IPS DF 6.9 (cell line): ENCODE measurements at places on chromosomes 3 and 15.

- no peaks in the 10 kb centered on the region for H3K36me3 ChIP-seq
- DNase-seq, result no peak
- no peaks in the 10 kb centered on the region for H3K27me3 ChIP-seq
- H3K4me1 ChIP-seq, result peaks cover 11% of the 10 kb centered on the region
These were observed 2.7 kb upstream of the NR2E3 start for GRCh38 chr15:71807691-71808091.

DNA sequence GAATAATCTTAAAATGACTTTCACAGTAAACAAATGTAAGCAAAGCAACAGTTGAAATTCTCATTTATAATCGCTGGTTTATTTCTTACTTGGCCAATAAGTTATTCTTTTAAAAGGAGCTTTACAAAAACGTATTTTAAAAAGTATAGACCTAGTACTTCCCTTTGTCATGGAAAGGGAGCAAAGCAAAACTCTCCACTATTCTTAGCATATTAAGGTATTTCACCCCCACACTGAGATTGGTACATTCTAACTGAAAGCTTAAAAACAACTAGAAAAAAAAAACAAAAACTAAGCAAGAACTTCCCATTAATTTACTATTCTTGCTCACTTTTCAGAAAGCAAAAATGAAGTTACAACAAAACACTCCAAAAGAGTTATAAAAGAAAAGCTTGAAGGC is 1.5 kb downstream of the ATG3 start:
- H3K27ac ChIP-seq, result no peak overlapping the region
- H3K36me3 ChIP-seq, result no peaks in the 10 kb centered on the region; the same call in 1 of the 2 replicates
- DNase-seq, result no peak
- no peaks in the 10 kb centered on the region for H3K27me3 ChIP-seq
- no peaks in the 10 kb centered on the region for H3K4me1 ChIP-seq

DNA sequence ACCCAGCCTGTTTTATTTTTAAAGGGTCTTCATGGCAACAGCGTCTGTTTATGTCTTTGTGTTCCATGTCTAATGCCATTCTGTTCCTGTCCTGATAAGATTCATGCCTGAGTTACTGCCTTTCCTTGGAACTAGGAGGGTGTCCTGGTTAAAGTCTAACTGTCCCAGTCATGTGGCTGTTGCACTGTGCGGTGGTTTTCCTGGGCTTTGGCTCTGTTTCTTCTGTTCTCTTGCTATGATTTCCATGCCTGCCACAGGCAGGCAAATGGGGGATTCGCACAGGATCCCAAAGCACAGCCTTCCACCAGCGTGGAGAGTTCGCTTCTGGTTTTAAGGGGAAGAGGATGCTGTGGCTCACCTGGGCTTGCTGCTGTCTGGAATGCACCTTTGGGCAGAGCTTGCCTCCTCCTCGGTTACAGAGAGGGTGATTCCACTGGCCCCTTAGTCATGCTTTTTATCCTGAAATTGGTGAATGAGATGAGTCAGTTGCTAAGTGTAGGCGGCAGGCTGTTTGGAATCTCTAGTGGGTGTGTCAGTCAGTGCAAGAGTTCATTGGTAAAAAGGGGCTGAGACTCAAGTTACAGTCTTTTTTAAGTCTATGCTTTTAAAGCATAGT is 86.8 kb downstream of the CCK start:
- peak; percentile 22 for DNase-seq
- H3K4me1 ChIP-seq, result no peaks in the 10 kb centered on the region; the same call in 1 of the 2 replicates
- no peaks in the 10 kb centered on the region for H3K27me3 ChIP-seq
- no peak overlapping the region for H3K4me3 ChIP-seq
- H3K27ac ChIP-seq, result no peak overlapping the region

DNA sequence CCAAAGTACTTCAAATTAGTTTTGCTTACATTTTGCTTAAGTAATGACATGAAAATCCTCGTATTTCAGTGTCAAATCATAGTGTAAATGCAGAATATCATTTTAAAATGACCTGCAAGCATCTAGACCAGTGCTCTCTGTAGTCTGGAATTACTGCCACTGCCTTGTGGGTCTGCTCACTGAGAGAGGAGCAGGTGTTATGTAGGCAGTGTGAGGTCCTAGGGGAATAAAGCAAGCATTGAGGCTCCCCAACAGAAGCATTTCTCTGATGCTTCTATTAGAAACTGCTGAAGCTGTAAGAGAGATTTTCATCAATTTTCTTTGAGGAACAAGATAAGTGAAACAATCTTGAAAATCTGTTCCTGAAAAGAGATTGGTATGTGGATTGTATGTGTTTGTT is 253.2 kb downstream of the BBX start:
- H3K4me3 ChIP-seq, result no peak overlapping the region
- H3K36me3 ChIP-seq, result no peaks in the 10 kb centered on the region; the same call in 1 of the 2 replicates
- H3K27ac ChIP-seq, result no peak overlapping the region
- DNase-seq, result no peak
- no peaks in the 10 kb centered on the region for H3K27me3 ChIP-seq
- H3K4me1 ChIP-seq, result no peaks in the 10 kb centered on the region

- peaks cover 1% of the 10 kb centered on the region; the same call in 1 of the 2 replicates for H3K27me3 ChIP-seq
- no peak overlapping the region for H3K27ac ChIP-seq
- H3K36me3 ChIP-seq, result no peaks in the 10 kb centered on the region
- peak overlapping the region; percentile 83 for H3K4me3 ChIP-seq
- no peak for DNase-seq
These were observed 424 bp downstream of the EAF2 start for GRCh38 chr3:121835465-121835801.

DNA sequence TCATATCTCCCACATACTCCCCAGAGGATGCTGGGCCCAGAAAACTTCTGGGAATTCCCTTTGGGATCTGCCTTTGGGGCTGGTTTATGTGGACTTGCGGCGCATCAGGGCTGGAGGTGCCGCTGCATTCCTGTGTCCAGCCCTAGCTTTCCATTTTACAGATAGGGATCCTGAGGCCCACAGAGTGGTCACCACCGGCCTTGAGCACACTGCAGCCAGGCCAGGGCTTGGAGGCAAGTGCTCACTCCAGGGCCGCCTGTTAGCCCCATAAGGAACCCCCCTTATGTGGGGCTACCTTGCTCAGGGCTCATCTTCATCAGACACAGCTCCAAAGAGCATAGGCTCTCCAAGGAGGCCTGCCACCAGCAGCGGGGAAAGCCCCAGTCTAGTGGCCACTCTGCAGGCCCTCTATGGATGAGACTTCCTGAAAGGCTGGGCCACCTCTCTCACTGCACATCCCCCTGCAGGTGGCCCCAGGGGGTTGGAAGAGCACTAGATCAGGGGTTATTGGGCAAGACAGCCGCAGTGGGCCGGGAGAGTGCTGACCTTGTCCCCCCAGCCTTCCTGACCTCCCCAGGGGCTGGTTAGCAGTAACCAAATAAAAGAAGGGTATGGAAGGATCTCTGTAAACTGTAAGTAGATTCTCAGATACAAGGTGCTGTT is 9.2 kb upstream of the ATP2B2 start:
- no peaks in the 10 kb centered on the region for H3K27me3 ChIP-seq
- H3K36me3 ChIP-seq, result no peaks in the 10 kb centered on the region
- no peak overlapping the region for H3K4me3 ChIP-seq
- no peak for DNase-seq
